ENCODE measurements at places on chromosomes 16 and 17.

DNA sequence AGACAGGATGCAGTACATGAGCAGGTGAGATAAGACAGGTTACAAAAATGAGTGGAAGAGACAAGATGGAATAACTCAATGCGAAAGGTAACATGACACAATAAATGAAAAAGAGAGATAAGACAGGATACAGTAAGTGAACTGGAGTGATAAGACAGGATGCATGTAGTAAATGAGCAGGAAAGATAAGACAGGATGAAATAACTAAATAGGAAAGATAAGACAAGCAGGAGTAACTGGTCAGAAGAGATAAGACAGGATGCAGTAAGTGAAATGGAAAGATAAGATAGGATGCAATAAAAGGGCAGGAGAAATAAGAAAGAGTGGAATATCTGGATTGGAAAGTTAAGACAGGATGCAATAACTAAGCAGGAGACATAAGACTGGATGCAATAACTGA is 8.3 kb upstream of the MYH4 start:
- no peak for DNase-seq

DNA sequence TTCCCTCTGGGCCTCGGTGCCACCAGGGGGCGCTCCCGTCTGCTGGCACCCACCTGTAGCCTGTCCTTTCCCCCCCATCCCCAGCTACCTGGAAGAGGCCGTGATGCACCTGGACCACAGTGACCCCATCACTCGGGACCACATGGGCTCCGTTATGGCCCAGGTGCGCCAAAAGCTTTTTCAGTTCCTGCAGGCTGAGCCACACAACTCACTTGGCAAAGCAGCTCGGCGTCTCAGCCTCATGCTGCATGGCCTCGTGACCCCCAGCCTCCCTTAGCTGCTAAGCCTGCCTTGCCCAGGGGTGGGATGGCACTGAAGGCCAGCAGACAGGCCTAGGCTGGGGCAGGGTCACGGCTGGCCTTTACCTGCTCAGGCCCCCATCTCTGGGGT is 818 bp upstream of the NRN1L start:
- DNase-seq, result no peak

- DNase-seq, result no peak
These were observed 13.8 kb downstream of the IGSF6 start for GRCh38 chr16:21638573-21638975.

DNA sequence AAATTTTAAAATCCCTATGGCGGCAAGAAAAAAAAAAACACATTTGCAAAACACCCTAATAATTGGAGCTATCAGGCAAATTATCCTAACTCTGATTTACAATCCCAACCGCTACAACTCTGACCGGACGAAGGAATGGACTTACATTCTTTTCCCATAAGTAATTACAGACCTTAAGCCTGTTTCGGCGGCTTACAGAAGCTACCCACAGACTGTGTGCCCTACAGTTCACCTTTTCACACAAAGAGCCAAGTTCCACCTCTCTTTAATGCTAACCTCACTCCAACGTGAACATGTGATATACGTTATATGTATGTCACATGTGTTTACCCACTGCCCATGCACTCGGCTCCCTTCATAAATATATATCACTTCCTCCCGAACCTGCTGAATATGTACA is 8.7 kb upstream of the MEAK7 start:
- DNase-seq, result no peak

DNA sequence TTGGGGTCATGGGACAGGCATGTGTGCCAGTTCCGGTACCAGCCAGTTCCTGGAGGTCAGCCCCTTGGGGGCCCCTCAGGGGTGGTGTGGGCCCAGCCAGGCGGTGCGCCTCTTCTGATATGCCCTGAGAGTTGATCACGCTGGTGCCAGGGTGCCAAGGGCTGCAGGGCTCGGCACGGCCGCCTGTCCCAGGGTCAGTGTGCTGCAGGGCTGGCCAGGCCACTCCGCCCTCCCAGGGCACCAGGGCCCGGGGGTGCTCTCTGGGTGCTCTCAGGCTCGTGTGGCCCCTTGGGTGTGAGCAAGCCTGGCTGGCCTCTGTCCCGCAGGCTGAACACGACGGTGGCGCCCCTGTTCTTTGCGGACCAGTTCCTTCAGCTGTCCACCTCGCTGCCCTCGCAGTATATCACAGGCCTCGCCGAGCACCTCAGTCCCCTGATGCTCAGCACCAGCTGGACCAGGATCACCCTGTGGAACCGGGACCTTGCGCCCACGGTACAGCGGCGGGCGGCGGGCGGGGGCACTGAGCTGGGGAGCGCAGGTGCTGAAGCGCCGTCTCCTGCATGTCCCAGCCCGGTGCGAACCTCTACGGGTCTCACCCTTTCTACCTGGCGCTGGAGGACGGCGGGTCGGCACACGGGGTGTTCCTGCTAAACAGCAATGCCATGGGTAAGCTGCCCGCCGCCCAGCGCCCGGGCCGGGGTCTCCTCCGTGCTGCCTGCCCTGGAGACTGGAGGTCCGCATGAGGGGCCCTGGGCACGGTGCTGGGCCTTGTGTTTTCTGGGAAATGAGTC is 6.0 kb downstream of the GAA start:
- no peak for DNase-seq

GRCh38 chr16:51286272-51286671 is 135.2 kb upstream of the SALL1 start:
- DNase-seq, result peak; percentile 52

DNA sequence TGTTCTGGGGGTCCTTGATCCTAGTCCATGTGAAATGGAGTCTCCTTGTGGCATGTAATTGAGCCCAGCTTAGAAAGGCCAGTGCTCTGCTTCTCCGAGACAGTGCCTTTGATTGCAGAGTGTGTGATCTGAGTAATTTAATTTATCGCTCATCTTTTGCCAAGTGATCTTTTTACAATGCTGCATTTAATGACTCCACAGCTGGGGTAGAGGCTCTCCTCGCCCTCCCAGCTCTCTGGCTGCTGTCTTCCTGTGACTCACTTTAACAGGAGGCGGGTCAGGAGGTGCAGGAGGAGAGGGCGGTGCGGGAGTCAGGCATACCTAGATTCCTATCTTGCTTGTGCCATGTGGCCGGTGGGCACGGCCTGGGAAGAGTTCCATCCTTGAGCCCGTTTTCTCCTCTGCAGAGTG is 113.4 kb upstream of the FOXF1 start:
- no peak for DNase-seq

DNA sequence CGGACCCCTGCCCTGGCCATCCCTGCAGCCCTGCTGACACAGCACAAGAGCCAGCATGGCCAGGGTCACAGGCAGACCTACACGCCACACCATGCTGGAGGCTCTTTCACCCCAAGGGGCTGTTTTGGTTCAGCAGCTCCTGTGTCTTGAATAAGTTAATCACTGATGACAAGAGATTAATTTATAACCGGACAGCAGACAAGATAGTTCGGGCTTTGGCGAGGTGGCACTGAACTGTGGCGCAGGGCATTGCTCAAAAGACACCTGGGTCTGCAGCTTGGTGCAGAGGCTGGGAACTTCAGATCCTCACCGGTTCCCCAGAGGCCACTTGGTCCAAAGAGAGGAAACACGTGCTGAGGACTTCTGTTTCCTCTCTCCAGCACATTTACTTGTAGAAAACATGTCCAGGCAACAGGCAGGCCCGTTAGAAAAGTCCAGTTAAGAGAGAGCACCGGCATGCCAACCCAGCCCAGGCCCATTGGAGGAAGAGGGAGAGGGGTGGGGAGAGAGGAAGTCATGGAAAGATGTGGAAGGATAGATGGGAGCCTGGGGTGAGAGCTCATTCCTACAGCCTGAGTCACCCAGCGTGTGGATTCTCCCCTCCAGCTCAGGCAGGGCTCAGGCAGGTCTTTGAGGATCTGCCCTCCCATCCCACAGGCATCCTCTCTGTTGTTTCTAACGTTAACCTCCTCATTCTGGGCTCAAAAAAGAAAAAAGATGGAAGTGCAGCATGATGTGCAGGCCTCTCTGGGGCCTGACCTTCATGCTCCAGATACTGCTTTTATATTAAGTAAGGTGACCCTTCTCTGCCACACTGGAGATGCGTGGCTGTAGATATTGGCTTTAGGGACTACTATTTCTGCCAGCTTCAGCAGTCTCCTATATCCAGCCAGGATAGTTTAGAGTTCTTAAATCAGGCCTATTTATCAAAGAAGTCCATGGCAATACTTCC is 80.0 kb upstream of the HNF1B start:
- no peak for DNase-seq

DNA sequence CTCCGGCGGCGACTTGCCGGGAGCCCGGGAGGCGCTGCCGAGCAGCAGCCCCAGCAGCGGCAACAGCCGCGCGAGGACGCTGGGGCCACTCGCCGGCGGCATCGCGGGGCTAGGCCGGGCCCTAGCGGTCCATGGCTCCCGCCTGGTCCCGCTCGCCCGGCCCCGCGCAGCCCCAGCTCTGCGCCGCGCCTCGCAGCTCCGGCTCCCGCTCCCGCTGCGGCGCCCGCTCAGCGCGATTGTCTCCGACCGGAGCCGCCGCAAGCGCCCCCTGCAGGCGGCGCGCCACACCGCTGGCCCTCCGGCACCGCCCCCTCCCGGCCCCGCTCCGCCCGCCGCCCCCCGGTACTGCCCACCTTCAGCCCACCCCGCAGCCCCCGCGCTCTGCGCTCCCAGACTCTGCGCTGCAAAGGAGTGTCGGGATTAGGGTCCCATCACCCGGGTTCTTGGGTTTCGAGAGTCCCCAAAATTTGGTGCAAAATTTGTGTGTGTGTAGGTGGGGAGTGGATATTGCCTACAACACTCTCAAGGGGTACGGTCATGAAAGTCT is at the start of gene FAM171A2:
Gene FAM171A2, minus strand, starts transcription at position 241 of the 547 bp plus-strand sequence. Its CDS starts 139 bp downstream, at position 102.
- no peak for DNase-seq

- DNase-seq, result no peak
These were observed 12.1 kb upstream of the POLR3E start for GRCh38 chr16:22285080-22285479.

DNA sequence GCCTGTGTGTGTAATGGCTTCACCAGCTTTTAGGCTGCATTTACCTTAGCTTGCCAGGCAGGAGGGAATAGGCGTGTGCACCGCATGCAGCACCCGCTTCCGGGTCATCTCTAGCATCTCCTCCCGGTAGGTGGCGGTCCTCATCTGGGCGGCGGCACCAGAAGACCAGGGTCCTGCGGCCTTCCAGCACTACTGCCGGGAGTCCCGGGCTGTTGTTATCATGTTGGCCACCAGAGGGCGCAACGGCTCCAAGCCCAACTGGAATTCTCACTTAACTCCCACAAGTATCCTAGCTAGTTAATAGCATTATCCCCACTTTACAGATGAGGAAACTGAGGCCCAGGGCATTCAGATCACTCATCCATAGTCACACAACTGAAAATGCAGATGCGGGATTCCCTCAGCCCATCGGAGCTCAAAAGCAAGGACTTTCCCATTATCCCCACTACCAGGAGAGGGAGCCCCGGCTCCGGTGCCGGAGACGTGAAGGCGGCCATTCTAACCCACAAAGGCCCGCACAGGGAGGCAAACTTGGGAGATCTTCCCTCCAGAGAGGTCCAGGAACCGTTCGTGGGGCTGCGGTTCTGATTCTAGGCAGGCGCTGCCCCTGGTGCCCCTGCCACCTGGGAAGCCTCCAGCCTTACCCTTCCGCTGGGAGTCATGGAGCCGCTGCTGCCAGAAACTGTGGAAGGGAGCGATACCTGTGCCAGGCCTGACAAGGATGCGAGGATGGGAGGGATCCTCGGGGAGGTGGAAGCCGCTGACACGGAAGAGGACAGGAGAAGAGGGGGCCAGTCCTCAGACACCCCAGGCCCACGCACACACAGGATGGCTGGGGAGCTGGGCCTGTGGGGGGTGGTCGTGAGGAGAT is 23.9 kb downstream of the LGALS9 start:
- DNase-seq, result no peak

- DNase-seq, result no peak
These were observed 25.3 kb upstream of the MTMR4 start for GRCh38 chr17:58539698-58540097.

DNA sequence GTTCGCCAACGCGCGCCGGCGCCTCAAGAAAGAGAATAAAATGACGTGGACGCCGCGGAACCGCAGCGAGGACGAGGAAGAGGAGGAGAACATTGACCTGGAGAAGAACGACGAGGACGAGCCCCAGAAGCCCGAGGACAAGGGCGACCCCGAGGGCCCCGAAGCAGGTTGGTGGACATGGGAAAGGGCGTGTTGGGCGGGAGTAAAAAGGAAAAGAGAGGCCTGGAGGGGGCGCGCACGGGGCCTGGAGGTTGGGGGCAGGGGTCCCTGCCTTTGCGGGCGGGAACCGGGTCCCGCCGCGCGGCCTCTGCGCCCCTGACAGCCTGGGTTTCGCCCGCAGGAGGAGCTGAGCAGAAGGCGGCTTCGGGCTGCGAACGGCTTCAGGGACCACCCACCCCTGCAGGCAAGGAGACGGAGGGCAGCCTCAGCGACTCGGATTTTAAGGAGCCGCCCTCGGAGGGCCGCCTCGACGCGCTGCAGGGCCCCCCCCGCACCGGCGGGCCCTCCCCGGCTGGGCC is 2.1 kb downstream of the IRX5 start:
- no peak for DNase-seq

- no peak for DNase-seq
These were observed 21.6 kb downstream of the RCVRN start for GRCh38 chr17:9883451-9883850.

DNA sequence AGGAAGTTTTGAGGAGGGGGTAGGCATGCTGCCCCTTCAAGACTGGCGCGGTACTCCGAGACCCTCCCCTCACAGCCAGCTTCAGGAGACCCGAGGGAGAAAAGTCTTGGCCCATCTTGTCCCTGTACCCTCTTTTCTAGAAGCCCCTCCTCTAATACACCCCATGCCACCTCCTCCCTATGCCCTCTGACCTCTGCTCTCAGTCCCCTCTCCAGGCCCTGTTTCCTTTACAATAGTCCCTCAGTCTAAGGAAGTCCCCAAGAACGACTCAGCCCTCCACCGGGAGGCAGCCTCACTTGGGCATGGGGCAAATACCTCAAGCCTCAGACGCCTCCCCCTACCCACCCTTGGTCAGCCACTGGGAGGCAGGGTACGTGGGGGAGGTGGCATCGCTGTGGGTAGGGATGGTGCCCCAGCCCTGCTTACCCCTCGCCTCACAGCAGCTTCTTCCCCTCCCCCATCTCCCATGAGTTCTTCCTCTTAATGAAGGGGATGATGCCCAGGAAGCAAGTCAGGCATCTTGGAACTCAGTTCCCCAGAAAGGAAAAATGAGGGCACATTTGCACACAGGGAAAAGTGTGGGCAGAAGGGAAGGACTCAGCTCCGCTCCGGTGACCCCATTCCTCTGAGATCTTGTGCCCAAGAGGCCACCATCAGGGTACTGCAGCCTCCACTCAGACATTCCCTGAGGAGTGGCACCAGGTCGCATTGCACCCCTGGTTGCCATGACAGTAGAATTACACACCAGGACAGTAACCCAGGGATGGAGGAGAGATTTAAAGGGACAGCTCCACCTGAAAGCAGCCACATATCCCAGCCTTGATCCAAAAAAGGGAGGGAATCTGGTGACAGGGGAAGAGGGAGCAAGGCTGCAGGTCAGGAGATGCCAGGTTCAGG is 6.2 kb downstream of the MPP2 start:
- DNase-seq, result no peak

- no peak for DNase-seq
These were observed 14.7 kb downstream of the KCTD19 start for GRCh38 chr16:67311607-67312488.

Data from vagina (tissue), 2 donors.